ENCODE measurements at places on chromosomes 3 and 15.

- DNase-seq: no peak
These were observed 220.9 kb upstream of the CDIN1 start for GRCh38 chr15:36358523-36358922.

DNA sequence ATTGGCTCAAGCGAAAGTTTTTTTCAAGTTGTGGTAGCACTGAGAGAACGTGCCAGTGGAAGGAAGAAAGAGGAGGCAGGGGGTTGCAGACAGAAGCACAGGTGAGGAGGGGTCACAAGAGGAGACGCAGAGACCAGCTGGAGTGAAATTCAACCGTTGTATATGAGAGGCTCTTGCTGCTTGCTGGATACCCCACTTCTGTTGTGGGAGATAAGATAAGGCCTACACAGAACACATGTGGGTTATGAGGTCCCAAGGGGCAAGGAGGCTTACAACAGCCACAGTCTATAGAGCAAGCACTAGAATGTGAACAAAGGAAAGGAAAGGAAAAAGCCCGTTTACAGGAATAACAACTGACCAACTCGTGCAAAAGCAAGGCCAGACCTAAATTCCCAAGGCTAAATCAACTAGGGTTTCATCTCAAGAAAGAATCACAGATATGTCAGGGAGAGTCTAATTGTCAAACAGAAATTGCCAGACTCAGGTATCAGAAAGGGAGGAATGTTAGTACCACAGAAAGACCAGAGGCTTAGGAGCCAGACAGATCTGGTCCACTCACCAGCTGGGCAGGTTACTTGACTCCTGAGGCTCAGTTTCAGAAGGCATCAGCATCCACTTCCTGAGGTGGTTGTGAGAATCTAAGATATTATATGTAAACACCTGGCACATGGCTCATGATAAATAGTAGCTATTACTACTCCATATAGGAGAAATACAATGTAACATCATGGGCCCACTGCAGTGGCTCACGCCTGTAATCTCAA is 60.9 kb downstream of the MSL2 start:
- peak; percentile 43 for DNase-seq

GRCh38 chr15:77604973-77605372 is 27.7 kb downstream of the LINGO1 start:
- DNase-seq: no peak

DNA sequence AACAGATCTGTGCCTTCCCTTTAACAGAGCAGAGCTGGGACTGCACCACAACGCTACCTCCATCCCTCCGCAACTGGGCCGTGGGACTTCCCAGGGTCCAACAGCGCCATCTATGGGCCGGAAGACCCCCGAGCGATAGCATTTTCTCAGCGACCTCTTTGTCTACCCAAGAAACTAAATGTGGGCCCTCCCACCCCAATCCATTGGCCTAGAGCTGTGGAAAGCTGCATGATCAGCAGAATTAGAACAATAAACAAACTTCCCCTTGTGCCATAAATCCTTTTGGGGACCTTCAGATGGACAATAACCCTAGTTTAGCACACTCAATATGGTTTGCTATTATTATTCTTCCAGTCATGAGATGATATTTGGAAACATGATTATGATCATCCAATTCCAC is 74.8 kb upstream of the NTRK3 start:
- DNase-seq: peak; percentile 2

GRCh38 chr15:41513506-41514227 is at the start of gene LTK:
Gene LTK, minus strand, starts transcription at chr15:41513827. Its CDS starts 118 bp downstream, at chr15:41513709.
- no peak for DNase-seq

- DNase-seq: no peak
These were observed 64.2 kb upstream of the POLG start for GRCh38 chr15:89398896-89399237.

DNA sequence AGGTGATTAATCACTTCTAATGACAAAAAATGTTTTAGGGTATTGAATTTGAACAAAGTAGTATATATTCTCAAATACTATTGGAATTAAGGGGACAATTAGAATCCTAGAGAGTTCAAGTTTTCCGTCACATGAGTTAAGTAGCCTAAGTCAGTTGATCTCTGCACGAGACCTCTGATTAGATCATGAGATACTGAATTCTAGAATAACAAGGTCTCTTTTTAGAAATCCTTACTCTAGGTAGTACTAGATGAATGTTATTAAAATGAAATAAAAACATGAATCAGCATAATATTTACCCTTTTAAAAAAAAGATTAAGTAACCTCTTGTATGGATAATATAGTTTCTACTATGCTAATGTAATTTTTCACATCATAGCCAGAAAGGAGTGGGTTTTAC is 43.4 kb downstream of the MYO5A start:
- DNase-seq: no peak

GRCh38 chr3:30496066-30496966 is 110.1 kb upstream of the TGFBR2 start:
- no peak for DNase-seq

GRCh38 chr3:48548126-48548525 is 8.5 kb downstream of the PFKFB4 start:
- no peak for DNase-seq

DNA sequence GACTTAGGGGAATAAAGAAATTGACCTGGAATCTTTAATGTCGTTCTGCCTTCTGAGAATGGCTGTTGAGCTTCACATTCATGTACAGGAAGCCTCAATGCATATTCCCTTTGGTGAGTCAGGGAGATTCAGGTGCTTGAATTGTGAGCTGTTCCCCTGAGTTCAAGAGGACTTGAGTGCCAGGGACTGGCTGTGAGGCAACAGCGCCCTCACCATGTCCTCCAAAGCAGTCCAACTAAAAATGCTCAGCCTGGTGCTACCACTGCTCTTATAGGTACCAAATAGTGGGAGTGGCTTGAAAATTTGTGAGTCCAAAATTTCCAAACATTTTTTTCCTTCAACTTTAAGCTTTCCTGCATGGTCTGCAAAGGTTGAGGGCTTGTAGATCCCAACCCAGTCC is 54.1 kb downstream of the LEO1 start:
- DNase-seq: no peak

DNA sequence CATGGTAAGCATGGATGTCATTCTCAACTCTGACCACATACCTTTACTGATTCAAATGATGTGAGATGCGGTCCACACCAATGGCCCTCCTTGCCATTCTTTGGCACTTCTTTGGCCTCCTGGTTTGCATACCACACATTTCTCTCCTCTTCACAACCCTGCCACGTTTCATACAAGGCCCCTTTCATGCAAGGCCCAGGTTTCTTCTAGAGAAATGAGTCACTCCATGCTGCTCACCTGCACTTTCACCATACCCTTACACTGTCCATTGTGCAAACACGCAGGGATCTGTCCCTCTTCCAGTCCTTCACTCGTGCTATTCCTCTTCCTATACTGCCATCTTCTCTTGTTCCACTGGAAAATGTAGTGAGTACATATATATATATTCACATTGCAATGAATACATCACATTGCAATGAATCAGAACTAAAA is 24.4 kb upstream of the SLC24A5 start:
- no peak for DNase-seq

- no peak for DNase-seq
These were observed 352.1 kb upstream of the ALCAM start for GRCh38 chr3:105014631-105015030.

DNA sequence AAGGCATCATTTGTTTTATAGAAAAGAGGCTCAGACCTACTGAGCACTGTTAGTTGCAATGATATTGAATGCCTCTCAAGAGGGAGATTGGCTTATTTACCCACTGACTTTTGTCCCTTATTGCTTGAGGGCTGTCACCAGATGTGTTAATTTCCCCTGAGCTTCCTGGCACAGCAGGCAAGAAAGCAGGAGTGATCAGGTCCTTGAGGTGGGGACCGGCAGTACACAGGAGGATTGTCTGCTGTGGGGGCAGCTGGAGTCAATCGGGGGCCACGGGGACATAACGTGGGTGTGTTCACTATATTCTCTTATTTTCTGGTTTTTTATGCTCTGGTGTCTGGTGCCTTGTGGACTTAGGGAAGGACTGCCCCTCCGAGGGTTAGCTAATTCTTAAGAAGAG is 44.6 kb downstream of the GASK1A start:
- DNase-seq: no peak

- no peak for DNase-seq
These were observed 82.7 kb downstream of the COL8A1 start for GRCh38 chr3:99720985-99721632.

DNA sequence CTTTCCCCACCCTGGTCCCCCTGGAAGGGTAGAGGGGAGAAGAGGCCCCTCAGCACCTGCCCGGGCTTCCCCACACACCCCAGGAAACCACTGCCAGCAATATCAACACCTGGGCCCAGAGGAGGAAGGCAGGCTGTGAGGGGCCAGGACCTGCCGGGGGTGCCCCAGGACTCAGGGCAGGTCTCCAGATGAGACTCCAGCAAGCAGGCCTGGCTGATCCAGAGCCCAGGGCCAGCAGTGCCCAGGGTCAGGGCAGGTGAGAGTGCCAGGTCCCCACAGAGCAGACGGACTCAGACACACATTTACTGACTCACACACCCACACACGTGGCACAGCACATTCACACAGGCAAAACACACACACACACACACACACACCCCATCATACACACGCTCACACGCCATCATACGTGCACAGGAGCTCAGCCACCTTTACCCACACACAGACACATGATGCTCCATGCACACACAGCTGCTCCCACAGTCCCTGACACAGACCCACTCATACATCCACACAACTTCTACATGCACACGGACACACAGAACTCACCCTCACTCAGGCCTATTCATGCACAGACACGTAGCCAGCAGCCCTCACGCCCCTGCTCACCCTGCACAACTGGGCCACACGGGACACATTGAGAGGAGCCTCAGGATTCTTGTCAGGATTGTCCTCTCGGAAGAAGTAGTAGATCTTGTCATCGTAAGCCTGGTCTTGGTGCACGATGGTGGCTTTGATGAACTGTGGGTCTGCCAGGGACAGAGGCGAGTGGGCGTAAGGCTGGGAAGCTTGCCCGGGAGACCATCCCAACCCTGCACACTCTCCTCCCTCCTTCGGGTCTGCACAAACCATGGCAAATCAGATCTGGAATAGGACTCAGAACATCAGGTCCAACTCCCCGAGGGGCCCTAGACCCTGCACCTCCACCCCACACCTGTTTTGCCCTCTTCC is 17.5 kb downstream of the SEMA7A start:
- no peak for DNase-seq

DNA sequence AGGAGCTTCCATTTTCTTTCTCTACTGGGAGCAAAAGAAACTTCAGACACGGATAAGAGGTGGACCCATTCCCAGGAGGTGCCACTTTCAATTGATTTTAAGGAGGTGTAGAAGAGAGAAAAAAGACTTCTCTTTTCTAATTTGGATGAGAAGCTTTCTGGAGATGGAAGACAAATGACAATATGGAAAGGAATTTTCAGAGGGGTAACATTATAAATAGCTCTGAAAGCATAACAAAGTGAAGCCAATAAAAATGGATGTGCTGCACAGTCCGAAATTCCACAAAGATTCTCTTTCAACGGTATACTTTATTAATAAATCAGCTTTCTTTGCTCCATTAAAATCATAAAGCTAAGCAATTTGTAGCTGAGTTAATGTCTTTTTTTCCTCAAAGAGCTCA is 607.2 kb upstream of the MDFIC2 start:
- no peak for DNase-seq

DNA sequence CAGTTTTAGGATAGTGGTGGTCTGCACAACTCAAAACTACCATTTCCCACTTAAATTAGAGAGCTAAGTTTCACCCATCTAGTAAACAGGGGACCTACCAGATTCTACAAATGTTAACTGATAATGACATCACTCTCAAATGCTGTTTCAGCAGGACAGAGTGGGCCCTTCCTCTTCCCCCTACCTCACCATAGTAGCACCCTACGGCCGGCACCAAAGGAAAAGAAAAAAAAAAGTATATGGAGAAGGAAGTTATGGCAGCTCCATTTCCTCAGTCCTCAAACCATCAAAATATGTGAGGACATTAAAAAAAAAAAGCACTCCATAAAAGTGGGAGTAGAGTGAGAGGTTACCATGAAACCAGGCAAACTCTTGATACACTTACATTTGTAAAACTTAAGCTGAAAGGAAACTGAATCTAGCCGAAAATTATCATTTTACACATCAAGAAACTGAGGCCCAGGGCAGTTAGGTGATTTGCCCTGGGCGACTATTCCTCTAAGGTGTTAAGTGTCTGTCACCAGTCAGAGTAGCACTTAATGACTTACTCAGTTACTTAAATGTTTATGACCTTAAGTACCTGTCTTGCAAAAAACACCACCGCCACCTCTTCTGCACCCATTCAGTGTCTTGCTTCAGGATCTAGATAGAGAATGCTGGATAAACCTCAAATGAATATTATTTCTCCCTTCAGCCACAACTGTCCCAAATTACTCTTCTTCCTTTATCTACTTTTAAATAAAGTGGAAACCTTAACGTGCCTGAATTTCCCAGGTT is 2.7 kb downstream of the MSL2 start:
- peak; percentile 41 for DNase-seq

DNA sequence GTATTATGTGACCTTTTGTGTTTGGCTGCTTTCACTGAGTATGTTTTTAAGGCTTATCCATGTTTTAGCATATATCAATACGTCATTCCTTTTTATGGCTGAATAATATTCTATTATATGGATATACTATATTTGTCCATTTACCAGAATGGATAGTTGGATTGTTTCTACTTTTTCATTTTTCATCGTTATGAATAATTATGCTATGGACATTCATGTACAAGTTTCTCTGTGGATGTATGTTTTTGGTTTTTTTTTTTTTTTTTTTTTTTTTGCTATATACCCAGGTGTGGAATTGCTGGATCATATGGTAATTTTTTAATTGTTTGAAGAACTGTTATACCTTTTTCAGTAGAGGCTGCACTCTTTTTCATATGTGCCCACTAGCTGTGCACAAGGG is 23.5 kb downstream of the DOCK3 start:
- DNase-seq: no peak

DNA sequence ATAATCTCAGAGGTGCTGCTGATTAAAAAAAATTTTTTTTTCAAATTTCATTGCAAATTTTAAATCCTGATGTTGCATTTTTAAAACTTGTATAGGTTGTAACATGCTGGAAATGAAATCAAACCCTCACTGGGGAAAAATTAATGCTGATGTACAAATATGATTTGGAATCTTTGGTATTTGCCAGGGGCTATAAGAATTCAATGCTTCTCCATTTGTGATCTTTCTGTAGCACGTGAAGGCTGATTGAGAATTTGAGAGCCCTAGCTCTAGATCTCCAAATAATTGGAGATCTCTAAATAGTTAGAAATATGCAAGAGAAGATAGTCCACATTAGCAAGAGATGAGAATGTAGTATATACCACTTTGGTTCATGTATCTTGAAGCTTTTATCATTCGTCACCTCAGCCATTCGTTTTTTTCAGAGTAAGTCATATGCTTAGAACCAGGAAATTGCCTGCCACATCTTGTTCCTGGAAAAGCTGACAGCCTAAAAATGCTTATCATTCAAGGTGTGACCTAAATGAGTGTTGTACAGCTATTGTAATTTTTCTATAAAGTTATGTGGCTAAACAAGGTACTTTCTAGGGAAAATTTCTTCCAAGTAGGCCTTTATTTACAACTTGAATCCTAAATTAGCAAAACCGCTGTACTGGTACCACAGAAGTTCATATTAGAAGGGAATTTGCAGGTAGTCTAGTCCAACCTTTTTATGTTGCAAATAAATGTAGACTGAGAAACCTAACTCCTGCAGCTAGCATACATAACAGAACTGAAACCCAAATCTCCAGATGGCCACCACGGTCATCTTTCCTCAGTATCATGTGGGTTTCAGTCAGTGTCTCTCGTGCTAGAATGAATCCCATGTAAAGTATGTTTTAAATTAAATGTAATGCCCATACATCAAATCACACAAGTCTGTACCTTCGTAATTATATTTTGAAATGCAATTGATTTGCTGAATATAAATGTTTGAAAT is 48.5 kb downstream of the FNDC3B start:
- no peak for DNase-seq

GRCh38 chr3:171321559-171322360 is 138.4 kb downstream of the TNIK start:
- no peak for DNase-seq
